Lower leg skin (tissue), 4 donors: ENCODE measurements at places on chromosomes 6 and 20. TPM values are rescaled to one million over a fixed set of nuclear protein-coding genes. Genes with fewer than 3 reads are reported as not detected.

GRCh38 chr20:63097336-63097831, 90.6 kb upstream of the BHLHE23 start:
- peak; percentile 80 for DNase-seq

Gene THBD
- 195 TPM for total RNA-seq

DNA sequence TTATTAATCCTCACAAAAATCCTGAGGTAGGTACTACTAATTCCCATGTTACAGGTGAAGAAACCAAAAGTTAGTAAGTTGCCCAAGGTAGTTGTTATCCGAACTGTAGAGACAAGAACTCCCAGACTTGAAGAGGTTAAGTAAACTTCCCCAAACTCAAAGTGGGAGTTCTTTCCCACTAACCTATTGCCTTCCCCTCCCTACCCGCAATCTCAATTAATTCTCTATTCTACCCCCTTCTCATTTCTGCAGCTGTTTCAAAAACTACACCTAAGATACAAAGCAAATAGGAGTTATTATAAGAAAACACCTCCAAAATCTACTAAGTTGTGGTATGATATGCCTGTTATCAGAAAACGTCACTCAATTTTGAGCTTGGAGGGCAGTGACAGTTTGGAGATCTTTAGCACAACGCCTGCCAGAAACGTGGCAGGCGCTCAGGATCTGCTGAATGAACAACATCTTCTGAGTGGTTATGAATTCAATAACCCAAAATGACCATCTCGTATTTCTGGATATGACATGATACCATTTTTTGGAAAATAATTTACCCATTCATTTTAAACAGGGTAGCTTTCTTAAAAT, 7.1 kb downstream of the CSNK2A1 start:
- DNase-seq = no peak

DNA sequence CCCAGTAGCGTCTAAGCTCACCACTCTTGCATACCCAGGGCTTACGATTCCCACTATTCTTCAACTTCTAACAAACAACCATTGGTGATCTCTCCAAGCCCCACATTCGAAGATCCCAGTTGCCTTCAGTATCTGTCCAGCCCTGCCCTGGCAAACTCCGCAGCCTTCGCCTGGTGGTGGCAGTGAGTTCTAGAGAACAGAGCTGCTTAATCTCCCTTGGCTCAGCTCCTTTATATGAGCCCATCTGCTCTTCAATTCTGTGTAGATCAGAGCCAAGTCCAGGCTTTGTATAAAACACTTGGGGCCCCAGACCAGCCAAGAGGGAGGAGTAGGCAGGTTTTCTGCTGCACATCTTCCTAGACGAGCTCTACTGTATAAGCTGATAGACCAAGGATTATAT, 193.3 kb downstream of the PHACTR1 start:
- DNase-seq = no peak

Gene BNIP5
- not detected for total RNA-seq

Gene TUBB2A
- 104 TPM for total RNA-seq

Gene HRH3
- not detected for total RNA-seq

DNA sequence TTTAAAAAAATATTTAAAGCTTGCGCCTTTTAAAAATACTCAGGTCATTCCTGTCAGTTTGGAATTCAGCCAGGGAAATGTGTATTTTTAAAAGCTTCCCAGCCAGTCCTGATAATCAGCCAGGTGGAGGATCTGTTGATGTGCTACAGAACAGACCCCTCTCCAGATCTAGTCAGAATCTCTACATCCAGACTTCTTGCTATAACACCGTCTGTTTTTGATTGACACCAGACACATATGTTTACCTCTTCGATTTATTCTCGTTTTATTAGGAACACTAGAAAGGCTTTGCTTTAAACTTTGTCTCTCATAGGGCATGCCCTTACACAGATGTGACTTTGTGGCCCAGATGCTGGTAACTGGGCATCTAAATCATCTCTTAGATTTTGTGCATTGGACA, 11.7 kb downstream of the PARD6B start:
- no peak for DNase-seq

Gene CLVS2
- 1.3 TPM for total RNA-seq

- peak; percentile 56 for DNase-seq
These were observed 115.9 kb downstream of the CD24 start for GRCh38 chr6:106858653-106859092.

Gene BMP2
- total RNA-seq = 22.7 TPM

Gene PSORS1C1
- total RNA-seq = 21.4 TPM

DNA sequence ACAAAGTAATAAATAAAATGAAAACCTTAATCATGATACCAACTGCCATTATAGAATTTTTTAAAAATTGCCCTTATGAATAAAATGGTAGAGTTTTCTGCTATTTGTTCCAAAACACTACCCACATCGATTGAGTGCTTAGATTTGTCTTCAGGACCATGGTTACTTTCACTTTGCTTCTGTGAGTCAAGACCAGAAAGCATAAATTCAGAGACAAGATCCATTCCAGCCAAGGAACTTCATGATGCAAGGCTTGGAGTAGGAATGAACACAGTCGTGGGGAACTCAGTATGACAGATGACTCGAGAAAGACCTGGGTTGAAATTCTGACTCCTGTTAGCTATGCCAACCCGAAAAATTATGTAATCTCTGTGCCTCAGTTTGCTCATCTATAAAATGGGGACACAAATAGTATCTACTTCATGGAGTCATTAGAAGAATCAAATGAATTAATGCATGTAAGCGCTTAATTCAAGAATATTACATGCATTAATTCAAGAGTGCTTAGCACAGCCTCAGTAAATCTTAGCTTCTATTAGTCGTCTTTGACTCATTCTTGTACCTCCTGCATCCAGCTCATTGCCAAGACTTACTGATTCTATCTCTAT, 72.5 kb upstream of the MYLIP start:
- no peak for DNase-seq

Gene POLR1H
- 37.8 TPM for total RNA-seq

GRCh38 chr6:18990059-18990978, 603.2 kb downstream of the RNF144B start:
- peak; percentile 87 for DNase-seq

DNA sequence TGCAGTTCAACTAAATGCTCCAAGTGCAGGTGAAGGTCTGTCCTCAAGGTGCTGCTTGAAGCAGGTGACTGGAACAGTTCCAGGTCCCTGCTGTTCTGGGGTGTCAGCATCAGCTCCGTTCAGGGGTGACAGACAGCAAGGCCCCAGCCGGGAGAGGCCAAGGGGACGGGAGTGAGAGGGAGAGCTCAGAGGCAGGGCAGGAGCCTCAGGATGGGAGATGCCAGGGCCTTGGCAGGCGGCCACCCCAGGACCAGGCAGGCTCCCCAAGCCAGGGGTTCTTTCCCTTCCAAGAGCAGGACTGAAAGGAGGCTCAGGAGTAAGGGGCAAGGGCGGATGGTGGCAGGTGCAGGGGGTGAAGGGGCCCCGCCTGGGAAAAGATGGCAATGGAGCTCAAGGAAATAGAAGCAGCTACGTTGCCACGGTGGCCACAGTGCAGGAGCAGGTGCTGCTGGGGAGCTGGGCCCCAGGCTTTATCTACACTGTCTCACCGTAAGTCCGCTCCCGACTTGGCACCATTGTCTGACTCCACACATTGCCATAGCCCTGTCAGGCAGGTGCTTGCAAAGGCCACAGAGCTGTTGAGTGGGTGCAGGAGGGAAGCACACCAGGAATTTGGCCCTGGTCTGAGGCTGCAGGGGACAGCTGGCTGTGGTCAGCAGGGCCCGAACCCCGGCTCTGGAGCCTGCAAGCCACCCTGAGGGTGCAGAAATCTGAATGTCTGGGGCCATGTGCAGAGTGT, 43.1 kb downstream of the ERMARD start:
- peak; percentile 82 for DNase-seq

GRCh38 chr6:143097224-143097795, 36.6 kb downstream of the AIG1 start:
- DNase-seq = no peak

- no peak for DNase-seq
These were observed at the start of gene SMLR1 for GRCh38 chr6:130827247-130828149. SMLR1 (plus strand) TSS chr6:130827406; CDS start chr6:130827414, 8 bp downstream.

- DNase-seq = peak; percentile 37
These were observed 145.1 kb upstream of the CCN2 start for GRCh38 chr6:132096245-132096644.

Gene ABHD16B
- not detected for total RNA-seq

Gene CSNK2A1
- 88.4 TPM for total RNA-seq

DNA sequence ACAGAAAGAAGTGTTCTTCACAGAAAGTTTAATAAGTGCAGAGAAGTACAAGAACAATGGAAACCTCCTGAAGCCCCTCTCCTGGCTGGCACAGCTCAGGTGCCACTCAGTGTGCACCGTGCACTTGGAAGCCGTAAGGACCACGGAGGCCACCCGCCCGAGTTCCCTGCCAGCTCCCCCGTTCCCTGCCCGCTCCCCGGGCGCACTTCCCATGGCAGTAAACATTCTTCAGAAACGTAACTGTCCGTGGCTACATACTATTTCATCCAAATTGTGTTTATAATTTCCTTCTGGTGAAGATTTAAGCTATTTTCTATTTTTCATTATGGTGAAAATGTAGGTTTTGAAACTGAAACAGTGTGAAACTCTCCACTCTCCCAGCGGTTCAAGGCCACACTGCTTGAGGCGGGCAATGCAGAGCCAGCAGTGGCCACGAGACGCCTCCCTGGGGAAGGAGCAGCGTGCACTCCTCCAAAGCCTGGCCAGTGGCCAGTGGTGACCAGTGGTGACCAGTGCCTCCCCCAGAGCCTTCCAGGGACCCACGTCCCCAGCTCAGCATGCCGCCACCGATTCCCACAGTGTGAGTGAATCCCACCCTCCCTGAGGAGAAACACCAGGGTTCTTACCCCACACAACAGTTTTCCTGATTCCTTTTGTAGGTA, 46.4 kb downstream of the TAF4 start:
- DNase-seq = no peak

DNA sequence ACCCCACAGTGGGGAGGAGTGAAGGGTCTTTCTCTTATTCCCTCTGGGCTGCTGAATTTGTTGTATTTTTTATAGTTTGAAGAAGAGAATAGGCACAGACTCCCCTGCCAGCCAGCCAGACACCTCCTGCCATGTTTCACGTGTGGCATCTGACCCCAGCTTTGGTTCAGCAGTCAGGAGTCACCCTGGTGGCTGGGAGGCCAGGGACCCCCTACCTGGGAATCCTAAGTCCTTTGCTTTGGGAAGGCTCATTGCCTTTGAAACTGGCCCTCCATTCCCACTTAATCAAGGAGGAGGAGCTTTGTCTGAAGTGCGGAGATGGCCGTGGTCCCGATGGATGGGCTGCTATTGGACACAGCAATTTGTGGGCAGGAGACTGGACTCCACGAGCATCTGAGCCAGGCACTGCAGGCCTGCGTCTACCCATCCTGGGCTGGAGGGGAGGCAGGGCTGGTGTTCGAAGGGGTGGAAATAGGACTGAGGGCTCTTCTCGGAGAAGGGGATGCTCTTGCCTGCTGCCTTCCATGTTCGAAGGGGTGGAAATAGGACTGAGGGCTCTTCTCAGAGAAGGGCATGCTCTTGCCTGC, 196.1 kb downstream of the DLL1 start:
- no peak for DNase-seq

Gene BACH2
- 9.3 TPM for total RNA-seq

DNA sequence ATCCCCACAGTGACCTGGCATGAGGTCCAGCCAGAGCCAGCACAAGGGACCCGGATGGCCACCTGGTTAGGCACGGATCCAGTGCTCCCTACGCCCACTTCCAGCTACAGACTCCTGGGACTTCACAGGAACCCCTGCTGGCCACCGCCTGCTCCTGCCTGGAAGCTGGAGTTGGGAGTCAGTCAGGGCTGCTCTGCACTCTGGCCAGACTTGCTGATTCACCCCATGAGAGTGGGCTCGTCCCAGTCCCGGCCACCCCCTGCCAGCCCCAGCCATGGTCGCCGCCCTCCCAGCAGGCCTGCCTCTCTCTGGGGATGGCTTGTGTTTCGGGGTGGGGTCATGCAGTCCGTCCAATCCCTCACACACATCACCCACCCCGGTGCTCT, 125.8 kb downstream of the DLL1 start:
- no peak for DNase-seq

DNA sequence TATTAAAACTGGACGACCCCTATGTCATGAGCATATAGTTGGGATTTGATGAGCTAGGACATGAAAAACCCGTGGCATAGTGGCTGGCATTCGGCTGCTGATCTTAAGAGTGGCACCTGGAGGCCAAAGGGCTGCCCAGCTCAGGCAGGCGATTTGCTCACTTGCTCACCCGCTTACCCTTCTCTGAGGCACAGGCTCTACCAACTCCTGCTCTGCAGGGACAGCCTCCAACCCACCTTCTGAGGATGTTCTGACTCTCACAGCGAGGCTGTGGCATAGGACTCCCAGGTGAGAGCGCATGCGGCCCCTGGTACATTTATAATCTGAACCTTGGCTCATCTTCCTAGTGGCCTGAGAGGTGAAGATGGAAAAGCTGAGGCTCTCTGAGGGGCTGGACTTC, 995 bp downstream of the RSPO4 start:
- no peak for DNase-seq

- no peak for DNase-seq
These were observed 132.2 kb upstream of the CDH4 start for GRCh38 chr20:61119794-61120410.

DNA sequence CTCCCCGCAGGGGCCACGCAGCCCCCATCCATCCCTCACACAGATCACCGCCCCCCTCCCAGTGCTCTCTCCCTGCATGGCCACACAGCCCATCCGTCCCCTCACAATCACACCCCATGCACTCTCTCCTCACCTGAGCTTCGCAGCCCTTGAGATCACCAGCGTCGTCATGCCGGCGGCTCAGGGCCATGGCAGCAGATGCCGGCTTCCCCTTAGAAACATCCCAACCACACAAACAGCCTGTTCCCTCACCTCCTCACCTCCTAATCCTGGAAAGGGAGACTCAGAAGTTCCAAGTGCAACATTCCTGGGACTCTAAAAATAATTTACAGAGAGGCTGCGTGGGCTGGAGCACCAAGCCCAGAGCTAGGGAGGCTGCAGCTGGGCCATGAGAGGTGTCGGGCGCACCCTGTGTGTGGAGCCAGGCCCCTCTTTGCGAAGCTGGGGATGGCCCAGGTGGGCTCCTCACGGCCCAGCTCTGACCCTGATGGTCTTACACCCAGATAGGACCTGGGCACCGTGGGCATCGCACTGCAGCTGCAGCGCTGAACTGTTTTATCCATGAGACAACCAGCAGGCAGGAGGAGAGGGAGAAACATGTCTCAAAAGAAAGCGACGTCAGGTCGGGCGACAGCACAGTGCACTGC, 125.3 kb downstream of the DLL1 start:
- DNase-seq = no peak
